Activated B cell treated with CpG ODN at 0.5 μM for 24 hours (primary cell): ENCODE measurements at places on chromosomes 5 and 9. TPM values are rescaled to one million over a fixed set of nuclear protein-coding genes. Genes with fewer than 3 reads are reported as not detected.

GRCh38 chr5:66010476-66010875 is 84.1 kb downstream of the ERBIN start:
- no peak for DNase-seq

- no peak for DNase-seq
Observed at GRCh38 chr9:79447762-79448161, 124.0 kb upstream of the TLE4 start.

- DNase-seq = no peak
Observed at GRCh38 chr9:133913571-133914369, 78.4 kb downstream of the VAV2 start.

DNA sequence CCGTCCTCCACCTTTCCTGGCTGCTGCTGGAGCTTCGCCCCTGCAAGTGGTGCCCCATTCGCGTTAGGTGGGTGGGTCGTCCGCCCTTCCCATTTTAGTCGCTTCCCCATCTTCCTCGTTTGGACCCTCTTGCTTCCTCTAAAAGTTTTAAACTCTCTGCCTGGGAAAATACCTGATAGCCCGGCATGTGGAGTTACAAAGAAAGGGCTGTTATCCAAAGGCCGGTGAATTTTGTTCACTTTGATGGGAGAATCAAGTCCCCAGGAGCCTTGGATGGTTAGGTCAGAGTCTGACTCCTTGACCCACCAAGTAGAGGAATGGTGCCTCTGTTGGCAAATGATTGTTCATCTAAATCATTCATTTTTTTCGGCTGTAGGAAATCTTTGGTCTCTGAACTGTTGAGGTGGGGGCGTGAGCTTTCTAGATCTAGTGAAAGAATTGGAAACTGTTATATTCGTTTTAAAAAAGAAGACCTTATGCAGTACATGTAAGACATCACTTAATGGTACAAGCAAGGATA is 29.5 kb upstream of the APC start:
- no peak for DNase-seq

- no peak for DNase-seq
Observed at GRCh38 chr5:37063739-37064138, 185.4 kb downstream of the CPLANE1 start.

DNA sequence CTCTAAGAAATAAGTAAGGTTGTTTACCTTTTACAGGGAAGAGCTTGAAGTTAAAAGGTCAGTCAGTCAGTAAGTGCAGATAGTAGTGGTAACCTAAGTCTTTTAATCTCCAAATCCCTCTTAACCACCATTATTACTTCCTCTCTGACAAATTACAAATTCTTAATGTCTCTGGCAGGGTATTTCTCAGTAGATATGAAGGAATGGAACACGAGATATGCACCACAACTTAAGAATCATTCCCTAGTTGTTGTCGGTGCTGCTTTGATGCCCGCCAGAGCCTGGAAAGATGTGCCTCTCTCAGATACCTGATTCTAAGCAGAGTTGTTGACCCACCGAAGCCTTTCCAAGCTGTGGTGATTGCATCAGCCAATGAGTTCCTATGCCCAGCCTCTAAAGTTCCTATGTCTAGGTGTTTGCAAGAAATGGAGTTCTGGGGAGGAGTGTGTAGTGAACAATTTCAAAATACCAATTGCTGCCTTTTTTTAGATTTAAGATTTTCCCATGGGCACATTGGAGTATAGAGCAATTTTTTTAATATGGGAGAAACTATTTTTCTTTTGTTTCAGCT is 78.5 kb downstream of the CD180 start:
- DNase-seq = no peak

- DNase-seq = no peak
Observed at GRCh38 chr9:127492616-127493015, 41.3 kb downstream of the LRSAM1 start.

- DNase-seq = no peak
Observed at GRCh38 chr5:6379246-6379645, 899 bp upstream of the MED10 start.

DNA sequence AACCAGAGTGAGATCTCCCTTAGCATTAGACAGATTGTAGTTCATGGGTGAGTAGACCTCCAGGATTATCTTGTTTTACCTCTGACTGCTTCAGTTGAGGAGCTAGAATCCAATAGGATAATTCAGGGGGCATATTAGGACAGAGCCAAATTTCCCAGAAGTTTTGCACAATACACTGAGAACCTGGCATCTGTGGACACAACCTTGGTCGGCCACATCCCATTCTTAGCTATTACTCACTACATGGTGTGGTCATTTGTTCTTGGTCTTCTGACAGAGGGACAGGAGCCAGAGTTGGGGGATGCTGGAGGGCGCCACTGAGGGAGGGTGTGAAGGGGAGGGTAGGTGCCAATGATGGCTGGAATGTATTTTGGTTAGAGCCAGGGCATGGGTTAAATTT is 66.6 kb downstream of the NPR3 start:
- DNase-seq = no peak

DNA sequence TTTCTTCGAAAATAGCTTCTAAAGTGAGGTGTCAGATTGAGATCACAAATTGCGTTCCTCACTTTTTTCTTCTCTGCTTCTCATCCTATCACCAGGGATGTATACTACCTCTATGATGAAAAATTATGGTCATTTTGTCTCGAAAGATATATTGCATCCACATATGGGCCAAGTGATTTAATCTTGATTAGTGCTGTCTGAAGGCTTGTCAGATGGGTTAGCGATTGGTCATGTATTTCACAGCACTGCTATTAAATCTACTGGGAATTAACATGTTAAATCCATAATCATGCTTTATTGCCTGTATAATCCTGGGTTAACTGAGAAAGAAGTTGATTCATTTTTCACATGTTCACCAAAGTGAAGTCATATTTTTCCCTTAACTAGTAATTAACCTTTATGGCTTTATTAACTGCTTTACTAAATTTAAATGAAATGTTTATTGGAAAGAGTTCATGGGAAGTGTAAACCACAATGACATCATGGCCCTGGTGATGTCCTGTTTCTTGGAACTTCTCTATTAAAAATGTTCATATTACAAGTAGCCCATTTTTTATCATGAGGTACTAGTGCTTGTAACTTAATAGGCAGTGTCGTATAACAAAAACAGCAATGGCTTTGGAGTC is 193.3 kb downstream of the SMC2 start:
- DNase-seq = no peak

GRCh38 chr9:77562019-77562748 is 85.9 kb downstream of the GNA14 start:
- DNase-seq = no peak

- DNase-seq = no peak
Observed at GRCh38 chr5:38562444-38563210, 6.2 kb upstream of the LIFR start.

DNA sequence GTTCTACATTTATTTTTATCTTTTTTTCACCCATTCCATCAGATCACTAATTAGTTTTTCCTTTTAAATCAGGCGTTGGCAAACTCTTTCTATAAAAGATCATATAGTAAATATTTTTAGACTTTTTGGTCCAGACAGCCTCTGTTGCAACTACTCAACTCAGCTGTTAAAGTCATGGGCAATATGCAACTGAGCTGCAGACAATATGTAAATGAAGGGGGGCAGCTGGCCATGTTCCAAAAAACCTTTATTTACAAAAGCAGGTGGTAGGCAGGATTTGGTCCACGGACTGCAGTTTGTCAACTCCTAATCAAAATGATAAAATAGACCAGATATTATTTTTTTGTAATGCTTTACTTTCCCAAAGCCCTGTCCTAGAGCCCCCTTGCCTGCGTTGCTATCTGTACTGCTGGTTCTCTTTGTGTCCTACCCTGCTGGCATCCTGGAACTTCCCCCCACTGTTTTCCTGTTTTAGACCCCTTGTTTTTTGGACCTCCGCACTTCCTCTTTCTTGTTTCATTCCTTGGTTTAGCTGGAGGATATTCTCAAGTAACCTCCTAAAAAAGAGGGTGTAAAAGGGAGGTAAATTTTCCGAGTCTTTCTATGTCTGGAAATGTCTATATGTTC is 24.7 kb upstream of the TNFSF8 start:
- no peak for DNase-seq

DNA sequence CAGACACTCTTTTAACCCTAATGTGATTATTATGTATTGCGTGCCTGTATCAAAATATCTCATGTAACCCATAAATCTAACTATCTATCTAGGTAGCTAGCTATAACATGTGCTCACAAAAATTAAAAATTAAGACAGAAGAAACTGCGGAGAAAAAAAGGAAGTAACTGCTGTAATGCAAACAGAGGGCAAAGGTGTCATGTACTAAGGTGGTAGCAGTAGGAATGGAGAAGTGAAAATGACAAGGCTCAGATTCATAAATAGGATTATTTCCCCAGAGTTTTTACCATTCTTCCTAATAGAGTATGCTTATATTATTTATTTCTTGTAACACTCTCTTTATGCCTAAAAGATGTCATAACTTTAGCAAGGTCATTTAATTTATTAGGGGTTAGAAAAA is 1527.5 kb upstream of the C9orf72 start:
- DNase-seq = no peak

DNA sequence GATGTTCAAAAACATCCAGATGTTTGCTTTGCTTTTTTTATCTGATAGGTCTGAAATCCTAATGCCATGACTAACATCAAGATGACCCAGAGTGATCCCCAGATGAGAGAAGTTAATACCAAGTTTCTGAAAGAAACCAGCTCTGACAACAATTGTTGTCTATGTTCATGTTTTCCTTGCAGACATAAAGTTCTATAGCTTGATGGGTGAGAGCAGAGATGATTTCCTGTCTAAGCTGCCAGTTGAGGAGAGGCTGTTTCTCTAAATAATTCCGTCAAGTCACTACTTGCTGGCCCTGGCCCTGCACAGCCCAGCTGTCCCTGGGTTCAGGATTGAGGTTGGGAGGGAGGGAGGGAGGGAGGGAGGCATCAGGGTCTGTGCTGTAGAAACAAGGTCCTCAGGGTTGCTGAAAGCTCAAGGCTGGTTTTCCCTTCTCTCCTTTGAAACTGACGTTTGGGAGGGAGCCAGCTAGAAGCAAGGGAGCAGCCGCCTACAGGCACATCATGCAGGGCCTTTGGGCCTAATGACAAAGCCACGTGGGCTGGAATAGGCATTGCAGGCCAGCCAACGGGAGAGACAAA is 3.9 kb downstream of the SPARC start:
- DNase-seq = no peak

GRCh38 chr9:38227061-38227540 is 158.1 kb upstream of the SHB start:
- DNase-seq = no peak

GRCh38 chr9:124716808-124717207 is 54.3 kb downstream of the NR6A1 start:
- DNase-seq = no peak

- no peak for DNase-seq
Observed at GRCh38 chr9:85723215-85723614, 18.5 kb downstream of the AGTPBP1 start.

DNA sequence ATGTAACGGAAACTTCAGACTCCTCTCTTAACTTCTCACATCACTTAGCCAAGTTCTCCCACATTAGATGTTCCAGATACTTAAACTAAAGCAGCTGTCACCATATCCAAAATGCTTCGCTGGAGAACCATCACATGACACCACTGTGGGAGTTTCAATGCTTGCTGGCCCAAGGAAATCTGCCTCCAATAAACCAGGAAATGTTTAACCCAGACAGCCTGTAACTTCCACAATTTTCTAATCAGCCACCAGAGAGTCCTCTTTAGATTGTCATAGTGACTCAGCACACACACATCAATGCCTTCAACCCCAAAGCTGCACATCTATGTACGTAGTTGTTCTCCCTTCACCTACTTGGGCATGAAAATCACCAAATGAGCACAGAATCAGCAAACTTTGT is 118.7 kb downstream of the LPAR1 start:
- DNase-seq = no peak

DNA sequence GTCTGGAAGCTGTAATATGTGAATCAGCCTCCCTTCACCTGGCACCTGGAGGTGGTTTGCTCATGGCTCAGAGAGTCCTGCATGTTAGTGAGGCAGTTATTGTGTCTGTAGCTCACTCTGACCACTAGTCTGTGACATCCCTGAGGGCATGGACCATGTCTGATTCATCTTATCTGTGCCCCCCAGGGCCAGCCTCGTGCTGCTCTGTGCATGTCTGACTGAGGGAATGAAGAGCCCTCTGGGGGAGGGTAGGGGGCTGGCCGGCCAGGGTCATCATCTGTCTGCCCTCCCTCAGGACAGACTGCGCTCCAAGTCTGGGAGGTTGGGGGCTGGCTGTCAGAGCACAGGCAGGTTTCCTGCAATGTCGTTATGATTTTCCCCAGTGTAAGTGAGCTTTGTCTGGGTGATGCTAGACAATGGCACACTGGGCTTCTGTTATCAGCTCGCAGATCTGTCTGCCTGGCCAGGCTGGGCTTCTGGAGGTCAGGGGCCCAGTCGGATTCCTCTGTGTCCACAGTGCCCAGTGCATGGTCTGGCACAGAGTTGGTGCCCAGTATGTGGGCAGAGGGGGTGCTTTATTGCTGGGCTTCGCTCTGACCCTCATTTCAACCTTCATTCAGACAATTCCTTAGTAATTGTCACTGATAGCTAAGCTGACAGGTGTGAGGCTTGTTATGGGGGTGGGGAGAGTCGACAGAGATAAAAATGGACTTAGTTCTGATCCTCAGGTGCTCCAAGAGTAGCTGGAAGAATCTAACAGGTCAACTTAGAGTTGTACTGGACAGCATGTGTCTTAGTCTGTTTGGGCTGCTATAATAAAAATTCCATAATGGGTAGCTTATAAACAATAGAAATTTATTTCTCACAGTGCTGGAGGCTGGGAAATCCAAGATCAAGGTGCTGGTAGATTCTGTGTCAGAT is 85.7 kb upstream of the SHB start:
- DNase-seq = no peak

The GABRB2 gene
- total RNA-seq = 0.29 TPM in 1 of 2 replicates, not detected in the other

The TXNDC8 gene
- not detected in 2 replicates for total RNA-seq

The GRK6 gene
- 90.6 and 92.6 TPM in 2 replicates for total RNA-seq

The STK32A gene
- not detected in 2 replicates for total RNA-seq

The AK8 gene
- total RNA-seq = 0.93 and 1.0 TPM in 2 replicates

The PDE6A gene
- not detected in 2 replicates for total RNA-seq

The HRCT1 gene
- total RNA-seq = not detected in 2 replicates

The OGN gene
- not detected in 2 replicates for total RNA-seq

The SCAMP1 gene
- total RNA-seq = 8.5 and 9.6 TPM in 2 replicates

The TMEM215 gene
- total RNA-seq = not detected in 2 replicates

The IRX4 gene
- not detected in 2 replicates for total RNA-seq

The CRB2 gene
- total RNA-seq = 1.0 and 1.2 TPM in 2 replicates

The WNT8A gene
- total RNA-seq = not detected in 2 replicates

The NTNG2 gene
- 2.1 and 3.1 TPM in 2 replicates for total RNA-seq
